Smooth muscle cell of the pulmonary artery (primary cell): ENCODE measurements at places on chromosomes 11 and 22. TPM values are rescaled to one million over a fixed set of nuclear protein-coding genes. Genes with fewer than 3 reads are reported as not detected.

TSPAN32 gene
- 0.46 TPM in 1 of 2 replicates, not detected in the other for total RNA-seq

TREH gene
- total RNA-seq, result not detected in 2 replicates

B3GAT1 gene
- under 0.01 TPM in 1 of 2 replicates, not detected in the other for total RNA-seq

MYO7A gene
- total RNA-seq, result 0.13 and 0.20 TPM in 2 replicates

KRTAP5-11 gene
- not detected in 2 replicates for total RNA-seq
